ENCODE measurements at places on chromosomes 11 and 22.

GRCh38 chr22:45804986-45805325, 133.3 kb downstream of the ATXN10 start:
- DNase-seq: no peak

DNA sequence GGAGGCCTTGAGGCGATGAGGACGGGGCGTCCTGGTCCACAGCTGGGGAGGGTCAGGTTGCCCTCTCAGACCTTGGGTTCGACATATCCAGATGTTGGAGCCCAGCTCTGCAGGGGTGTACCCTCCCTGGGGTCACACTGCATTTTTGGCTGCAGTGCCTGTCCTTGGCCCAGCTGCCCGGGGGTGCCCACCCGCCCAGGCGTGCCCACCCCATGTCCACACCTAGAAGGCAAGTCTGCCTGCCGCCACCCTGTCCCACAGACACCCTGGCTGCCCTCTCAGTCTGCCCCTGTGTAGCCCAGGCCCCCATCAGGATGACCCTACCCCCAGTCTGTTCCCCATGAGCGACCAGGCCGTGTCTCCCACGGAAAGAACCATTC, 3.0 kb downstream of the LSP1 start:
- no peak for DNase-seq

GRCh38 chr11:128726458-128727139, 32.7 kb downstream of the FLI1 start:
- peak; percentile 69 for DNase-seq

- no peak for DNase-seq
Observed at GRCh38 chr11:33879375-33879774, 12.5 kb downstream of the LMO2 start.

DNA sequence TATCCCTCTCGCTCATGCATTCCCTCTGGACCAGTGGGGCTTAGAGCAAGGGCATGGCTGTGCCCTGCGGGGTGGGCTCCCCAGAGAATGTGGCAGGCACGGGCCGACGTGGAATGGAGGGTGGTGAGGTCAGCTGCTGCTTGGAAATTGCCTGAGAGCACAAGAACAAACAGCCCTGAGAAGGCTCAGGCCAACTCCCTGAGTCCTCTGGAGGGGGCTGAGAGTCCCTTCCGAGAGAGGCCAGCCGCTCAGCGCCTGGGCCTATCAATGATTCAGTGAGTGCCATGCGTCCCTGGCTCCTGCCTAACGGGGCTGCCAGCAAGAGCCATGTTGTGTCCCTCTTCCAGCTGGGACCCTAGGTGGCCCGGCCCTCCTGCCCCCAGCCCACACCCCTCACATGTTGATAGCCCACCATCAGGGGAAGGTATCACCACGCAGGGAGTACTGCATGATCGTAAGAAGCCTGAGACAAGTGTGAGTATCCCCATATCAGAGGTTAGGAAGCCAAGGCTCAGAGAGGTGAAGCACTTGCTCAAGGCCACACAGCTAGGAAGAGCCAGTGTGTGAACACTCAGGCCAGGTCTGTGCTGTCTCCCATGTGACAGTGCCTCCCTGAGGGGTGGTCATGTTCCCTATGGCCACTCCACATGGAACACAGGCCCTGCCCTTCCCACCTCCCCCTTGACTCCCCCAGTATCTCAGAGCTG, 55.8 kb downstream of the NECTIN1 start:
- no peak for DNase-seq

- no peak for DNase-seq
Observed at GRCh38 chr11:74141241-74141695, 29.5 kb downstream of the C2CD3 start.

DNA sequence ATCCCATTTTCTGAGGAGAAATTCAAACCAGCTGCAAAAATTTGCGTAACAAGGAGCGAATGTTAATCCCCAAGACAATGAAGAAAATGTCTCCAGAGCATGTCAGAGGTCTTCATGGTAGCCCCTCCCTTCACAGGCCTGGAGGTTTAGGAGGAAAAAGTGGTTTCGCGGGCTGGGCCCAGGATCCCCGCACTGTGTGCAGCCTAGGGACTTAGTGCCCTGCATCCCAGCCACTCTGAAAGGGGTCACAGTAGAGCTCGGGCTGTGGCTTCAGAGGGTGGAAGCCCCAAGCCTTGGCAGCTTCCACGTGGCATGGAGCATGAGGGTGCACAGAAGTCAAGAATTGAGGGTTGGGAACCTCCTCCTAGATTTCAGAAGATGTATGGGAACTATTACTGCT, 87.4 kb downstream of the BRD1 start:
- no peak for DNase-seq

- no peak for DNase-seq
Observed at GRCh38 chr11:92931746-92932422, 37.6 kb upstream of the MTNR1B start.

- DNase-seq: no peak
Observed at GRCh38 chr11:36238036-36238631, 51.1 kb downstream of the COMMD9 start.

DNA sequence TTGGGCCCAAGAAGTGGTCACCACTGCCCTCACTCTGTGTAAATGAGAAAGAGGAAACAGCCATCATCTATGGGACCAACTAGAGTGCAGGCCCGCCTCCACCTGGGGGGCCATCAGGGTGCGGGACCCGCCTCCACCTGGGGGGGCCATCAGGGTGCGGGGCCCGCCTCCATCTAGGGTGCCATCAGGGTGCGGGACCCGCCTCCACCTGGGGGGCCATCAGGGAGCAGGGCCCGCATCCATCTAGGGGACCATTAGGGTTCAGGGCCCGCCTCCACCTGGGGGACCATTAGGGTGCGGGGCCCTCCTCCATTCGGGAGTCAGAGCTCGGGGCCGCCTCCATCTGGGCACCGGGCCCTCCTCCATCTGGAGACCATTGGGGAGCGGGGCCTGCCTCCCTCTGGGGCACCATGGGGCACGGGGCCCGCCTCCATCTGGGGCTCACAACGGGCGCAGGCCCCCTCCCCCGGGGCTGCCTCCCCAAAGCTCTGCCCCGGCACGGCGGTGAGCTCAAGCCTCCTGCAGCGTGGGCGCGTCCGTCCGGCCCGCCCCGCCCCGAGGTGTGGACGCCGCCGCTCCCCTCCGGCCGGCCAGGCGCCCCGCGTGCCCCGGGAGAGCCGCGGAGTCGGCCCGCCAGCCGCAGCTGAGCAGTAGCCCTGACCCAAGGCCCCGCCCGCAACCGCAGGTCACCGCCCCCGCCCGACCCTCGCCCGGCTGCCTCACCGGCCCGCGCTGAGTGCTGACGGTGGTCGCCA, 512 bp downstream of the TOLLIP start:
- DNase-seq: no peak

- no peak for DNase-seq
Observed at GRCh38 chr11:26227301-26227746, 104.6 kb upstream of the ANO3 start.

- DNase-seq: no peak
Observed at GRCh38 chr11:17036666-17037658, 22.7 kb upstream of the PLEKHA7 start.

- no peak for DNase-seq
Observed at GRCh38 chr11:17887779-17888178, 125.1 kb downstream of the SERGEF start.

GRCh38 chr11:77981346-77981947, 13.0 kb downstream of the INTS4 start:
- DNase-seq: no peak

DNA sequence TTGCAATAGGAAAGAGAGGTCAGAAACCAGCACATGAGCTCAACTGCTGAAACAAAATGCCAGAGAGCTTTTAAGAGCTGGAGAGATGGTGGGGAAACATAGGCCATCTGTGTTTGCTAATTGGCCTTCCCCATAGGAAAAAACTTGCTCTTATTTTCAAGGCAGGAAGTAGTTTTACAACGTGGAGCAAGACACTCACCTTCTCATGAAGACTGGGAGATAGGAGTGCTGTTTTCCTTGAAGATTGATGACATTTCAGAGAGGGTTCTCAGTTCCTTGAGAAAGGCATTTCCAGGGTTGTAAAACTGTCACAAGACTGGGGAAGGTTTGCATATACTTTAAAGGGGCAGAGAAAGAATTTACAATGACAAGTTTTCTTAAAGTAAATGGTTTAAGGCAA, 586.3 kb upstream of the RAG2 start:
- no peak for DNase-seq

GRCh38 chr11:56841210-56841810, 92.8 kb upstream of the OR9G4 start:
- DNase-seq: no peak

DNA sequence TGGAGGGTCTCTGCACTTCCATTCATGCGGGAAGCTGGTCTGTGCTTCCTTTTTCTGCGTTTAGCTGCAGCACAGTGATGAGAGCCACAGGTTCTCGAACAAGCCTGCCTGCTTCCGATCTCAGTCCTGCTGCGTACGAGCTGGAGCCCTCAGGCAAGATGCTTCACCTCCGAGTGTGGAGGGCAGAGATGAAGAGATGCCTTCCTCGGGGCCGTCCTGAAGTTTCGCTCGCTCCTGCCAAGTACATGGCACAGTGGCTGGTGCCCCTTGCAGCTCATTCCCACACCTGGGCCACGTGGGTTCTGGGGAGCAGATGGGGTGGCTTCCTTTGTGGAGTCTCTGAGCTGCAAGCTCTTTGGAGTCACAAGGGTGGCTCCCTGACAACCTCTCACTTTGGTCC, 19.5 kb upstream of the TESMIN start:
- DNase-seq: no peak

DNA sequence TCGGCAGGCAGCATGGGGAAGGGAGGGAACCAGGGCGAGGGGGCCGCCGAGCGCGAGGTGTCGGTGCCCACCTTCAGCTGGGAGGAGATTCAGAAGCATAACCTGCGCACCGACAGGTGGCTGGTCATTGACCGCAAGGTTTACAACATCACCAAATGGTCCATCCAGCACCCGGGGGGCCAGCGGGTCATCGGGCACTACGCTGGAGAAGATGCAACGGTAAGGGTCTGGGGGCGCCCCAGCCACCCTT, 204 bp downstream of the FADS2 start:
- no peak for DNase-seq

- DNase-seq: no peak
Observed at GRCh38 chr11:12806113-12806512, 131.9 kb downstream of the TEAD1 start.

DNA sequence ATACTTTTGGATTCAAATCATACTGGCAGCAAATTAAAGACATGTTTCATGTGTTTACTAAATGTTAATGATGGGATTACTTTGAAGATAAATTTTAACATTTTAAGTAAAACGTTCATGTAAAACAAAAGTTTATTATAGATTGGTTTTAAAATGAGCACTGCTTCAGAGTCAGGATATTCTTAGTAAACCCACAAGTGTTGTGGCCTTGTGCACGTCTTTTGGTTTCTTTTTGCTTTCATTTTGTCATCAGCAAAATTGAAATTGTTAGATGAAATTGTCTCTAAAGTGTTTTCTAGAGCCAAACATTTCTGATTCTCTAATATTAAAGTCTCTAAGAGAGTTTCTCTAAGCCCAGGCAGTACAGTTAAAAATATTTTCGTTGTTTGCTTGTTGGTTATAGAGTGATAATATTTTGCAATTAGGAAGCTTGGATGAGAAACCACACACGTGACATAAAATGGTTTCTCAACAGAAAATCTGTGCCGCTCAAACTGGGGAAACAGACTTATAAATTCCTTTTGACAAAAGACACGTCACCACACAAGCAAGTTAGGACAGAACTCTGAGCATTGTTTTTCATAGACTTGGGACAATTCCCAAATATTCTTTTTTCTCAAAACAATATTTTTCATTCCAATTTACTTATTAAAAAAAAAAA, 164.4 kb downstream of the TEAD1 start:
- no peak for DNase-seq

DNA sequence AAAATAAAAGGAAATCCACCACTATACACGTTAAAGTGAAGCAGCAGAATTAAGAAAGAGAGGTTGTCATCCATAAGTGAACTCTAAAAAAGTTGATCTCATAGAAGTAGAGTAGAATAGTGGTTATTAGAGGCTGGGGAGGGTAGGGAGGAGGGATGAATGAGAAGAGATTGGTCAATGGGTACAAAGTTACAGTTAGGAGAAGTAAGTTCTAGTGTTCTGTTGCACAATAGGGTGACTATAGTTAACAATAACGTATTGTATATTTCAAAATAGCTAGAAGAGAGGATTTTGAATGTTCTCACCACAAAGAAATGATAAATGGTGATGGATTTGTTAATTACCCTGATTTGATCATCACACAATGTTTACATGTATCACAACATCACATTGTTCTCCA, 72.0 kb downstream of the CD82 start:
- DNase-seq: no peak

GRCh38 chr11:69696749-69697468, 6.9 kb downstream of the FGF19 start:
- DNase-seq: no peak

DNA sequence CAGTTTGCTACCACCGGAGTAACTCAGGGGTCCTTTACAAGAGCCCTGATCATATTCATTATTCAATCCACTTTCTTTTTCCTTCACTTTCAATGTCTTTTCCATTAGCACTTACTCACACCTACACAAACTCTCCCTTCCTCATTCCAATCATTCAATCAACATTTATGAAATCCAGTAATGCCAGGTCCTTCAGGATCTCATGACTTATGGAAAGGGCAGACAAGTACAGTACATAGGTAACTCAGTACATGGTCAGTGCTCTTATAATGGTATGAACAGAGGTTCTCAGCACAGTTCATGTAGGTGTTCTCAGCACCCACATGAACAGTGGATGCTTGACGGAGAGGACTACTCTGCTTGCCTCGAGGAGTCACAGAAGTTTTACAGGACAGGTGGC, 106.6 kb downstream of the USP35 start:
- no peak for DNase-seq

GRCh38 chr22:44448271-44448830, 49.7 kb downstream of the RTL6 start:
- no peak for DNase-seq

DNA sequence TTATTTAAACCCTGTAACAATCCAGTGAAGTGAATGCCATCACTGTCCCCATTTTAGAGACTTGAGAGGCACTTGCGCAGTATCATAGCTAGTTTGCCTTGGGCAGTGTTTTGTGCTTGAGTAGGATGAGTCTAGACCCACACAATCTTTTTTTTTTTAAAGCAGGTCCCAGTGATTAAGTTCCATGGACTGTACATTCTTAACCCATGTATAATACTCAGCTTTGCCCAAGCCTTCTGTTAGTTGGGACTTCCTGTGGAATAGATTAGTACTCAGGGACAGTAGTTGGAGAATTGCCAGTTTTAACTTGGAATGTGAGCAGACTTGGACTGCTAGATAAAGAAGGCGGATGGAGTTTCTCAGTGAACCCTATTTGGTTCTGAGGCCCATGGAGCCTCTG, 108.6 kb upstream of the RASSF10 start:
- DNase-seq: no peak

Data from CD4-positive, alpha-beta T cell treated with Interleukin-15 for 1 hour (primary cell).